ENCODE measurements at places on chromosomes 1 and 21.

DNA sequence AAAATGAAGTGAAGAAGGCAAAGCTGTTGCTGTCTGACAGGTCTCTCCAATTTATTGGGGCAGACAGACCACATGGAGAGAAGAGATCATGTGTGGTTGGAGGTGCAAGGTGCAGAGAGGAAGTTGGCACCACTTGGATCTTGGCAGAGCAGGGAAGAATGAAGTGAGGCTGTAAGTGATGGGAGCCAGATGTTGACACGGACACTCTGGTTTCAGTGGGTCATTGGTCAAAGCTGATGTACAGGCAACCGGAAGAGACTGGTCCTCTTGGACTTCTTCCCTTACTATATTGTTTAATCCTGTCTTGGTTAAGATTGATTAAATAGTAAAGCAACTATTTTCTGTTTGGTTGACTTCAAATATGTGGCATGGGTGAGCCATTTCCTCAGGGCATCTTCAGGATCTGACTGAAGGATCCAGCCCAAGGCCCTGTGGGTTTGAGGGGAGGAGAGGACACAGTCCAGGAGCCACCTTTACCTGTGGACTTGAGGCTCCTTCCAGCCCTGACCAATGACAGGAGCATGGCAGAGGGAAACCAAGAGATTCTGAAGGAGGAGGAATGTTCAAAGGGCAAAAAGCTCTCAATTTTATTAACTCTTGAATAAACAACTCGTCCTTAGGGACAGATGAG, 49.4 kb downstream of the NENF start:
- DNase-seq = no peak

- no peak for DNase-seq
These were observed 95.5 kb downstream of the MIS18A start for GRCh38 chr21:32183396-32183795.

GRCh38 chr1:175192630-175193526, at the start of gene KIAA0040:
Gene KIAA0040, minus strand, starts transcription at chr1:175192776. Its CDS starts 31,763 bp downstream, at chr1:175161013.
- DNase-seq = peak; percentile 87

DNA sequence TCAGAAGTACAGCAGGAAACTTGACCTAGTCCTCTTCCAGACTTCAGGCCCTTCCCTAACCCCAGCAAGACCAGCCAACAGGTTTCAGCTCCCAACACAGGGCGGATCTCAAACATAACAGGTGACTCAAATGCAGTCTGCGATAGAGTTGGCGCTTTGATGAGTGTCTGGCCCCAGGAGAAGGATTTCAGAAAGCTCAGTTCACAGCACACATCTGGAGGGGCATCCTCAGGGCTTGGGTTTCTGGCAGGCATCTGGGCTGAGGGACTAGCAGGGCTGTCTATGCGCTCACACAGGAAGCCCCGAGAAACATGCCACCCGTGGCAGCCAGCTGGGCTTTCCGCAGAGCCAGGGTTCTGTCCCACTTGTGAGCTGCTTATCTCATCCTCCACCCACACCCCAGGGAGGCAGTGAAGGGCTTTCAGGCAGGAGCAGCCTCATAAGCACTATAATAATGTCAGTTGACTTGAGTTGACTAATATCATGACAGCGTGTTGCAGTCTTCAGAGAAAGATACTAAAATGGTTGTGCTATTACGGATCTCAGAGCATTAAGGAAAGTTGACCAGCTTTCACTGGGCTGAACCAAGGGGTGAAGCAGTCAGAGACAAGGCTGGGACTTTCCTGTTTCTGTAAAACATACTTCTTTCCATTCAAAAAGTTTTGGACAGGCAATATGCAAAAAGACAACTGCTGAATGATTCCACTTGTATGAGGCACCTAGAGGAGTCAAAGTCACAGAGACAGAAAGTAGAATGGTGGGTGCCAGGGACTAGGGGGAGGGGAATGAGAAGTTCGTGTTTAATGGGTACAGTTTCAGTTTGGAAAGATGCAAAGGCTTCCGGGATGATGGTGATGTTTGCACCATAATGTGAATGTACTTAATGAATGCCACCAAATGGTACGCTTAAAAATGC, 233.0 kb upstream of the IRF2BP2 start:
- DNase-seq = no peak

- DNase-seq = no peak
These were observed 10.1 kb downstream of the HSPG2 start for GRCh38 chr1:21926814-21927532.
